ENCODE measurements at places on chromosomes 1 and 21.

DNA sequence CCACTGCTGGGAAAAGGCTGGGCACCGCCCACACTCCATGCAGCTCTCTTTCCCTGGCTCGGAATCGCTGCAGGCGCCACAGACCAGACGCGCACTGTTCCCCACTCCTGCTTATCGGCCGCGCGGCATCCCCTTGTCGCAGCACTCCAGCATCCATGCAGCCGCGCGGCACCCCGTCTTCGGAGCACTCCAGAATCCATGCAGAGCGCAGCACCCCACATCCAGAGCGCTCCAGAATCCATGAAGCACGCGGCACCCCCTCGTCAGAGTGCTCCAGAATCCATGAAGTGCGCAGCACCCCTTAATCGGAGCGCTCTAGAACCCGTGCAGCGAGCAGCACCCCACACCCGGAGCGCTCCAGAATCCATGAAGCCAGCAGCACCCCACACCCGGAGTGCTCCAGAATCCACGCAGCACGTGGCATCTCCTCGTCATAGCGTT lies 9.5 kb downstream of the TFF3 start:
- no peak for DNase-seq

- no peak for DNase-seq
Measured at GRCh38 chr21:43853851-43854772, 10.9 kb upstream of the AGPAT3 start.

- no peak for DNase-seq
Measured at GRCh38 chr1:89986020-89986419, 8.9 kb upstream of the ZNF326 start.

DNA sequence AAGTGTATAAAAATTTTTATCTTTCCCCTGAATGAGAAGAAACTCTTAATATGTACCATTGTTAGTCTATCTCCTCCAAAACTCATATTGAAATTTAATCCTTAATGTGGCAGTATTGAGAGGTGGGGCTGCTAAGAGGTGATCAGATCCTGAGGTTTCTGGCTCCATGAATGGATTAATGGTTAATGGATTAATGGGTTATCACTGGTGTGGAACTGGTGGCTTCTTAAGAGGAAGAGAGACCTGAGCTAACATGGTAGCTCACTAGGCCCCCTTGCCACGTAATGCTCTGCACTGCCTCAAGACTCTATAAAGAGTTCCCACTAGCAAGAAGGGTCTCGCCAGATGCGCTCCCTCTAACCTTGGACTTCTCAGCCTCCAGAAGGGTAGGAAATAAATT lies 70.6 kb upstream of the ZBTB18 start:
- DNase-seq = no peak

DNA sequence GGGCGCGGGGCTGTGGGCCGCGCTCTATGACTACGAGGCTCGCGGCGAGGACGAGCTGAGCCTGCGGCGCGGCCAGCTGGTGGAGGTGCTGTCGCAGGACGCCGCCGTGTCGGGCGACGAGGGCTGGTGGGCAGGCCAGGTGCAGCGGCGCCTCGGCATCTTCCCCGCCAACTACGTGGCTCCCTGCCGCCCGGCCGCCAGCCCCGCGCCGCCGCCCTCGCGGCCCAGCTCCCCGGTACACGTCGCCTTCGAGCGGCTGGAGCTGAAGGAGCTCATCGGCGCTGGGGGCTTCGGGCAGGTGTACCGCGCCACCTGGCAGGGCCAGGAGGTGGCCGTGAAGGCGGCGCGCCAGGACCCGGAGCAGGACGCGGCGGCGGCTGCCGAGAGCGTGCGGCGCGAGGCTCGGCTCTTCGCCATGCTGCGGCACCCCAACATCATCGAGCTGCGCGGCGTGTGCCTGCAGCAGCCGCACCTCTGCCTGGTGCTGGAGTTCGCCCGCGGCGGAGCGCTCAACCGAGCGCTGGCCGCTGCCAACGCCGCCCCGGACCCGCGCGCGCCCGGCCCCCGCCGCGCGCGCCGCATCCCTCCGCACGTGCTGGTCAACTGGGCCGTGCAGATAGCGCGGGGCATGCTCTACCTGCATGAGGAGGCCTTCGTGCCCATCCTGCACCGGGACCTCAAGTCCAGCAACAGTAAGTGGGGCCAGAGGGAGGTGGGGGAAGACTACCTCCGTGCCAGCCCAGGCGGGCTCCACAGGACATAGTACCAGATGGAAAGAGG lies 808 bp downstream of the MAP3K21 start:
- peak; percentile 22 for DNase-seq
